Suprapubic skin (tissue), 4 donors: ENCODE measurements at places on chromosomes 5 and 9.

DNA sequence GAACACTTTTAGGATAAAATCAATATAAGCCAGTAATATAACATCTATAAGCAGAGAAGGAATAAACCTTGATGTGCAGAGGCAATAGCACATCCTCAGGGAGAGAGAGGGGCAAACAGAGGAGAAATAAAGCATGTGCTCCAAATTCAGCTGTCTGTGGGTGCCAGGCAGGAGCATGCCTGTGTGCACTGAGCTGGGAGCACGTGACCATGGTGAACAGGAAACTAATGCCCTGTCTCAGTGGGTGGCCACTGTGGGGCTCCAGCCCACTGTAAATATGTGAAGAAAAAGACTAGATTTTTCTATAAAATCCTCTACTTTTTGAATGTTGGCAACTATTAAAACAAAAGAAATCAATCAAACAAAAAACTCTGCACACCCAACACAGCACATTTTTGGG is 55.3 kb downstream of the FYB1 start:
- no peak overlapping the region for H3K4me3 ChIP-seq
- DNase-seq, result no peak
- no peaks in the 10 kb centered on the region for H3K36me3 ChIP-seq
- H3K4me1 ChIP-seq, result no peaks in the 10 kb centered on the region

DNA sequence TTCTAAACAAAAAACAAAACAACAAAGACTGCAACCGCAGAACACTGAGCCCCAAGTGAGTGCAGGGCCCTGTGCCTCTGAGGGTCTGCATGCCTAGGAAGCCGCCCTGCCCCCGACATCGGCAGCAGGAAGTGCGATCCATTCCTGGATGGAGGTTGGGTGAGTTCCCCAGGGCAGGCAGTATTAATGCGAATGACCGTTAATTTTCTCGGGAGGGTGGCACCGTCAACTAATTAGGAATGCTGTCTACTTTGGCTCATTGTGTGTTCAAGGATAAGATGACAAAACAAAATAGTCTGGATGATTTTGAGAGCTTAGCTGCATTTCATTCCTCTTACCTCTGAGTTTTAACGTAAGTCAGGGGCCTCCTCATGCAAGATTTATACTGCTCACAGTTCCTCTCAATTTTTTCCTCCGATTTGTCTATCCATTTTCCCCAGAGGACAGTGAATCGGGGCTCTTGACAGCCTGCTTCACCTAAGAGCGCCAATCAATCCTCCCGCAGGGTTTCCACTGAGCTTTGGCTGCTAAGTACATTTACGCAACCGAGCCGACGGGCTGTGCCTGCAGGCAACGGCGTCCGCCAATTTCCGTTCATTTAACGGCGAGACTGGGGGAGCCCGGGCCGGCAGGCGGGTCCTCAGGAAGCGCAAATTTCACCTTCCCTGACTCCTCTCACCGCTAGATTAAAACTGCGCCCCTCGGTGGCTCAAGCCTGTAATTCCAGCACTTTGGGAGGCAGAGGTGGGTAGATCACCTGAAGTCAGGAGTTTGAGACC is 2.9 kb upstream of the NXNL2 start:
- H3K4me3 ChIP-seq, result no peak overlapping the region
- peaks cover 40% of the 10 kb centered on the region for H3K4me1 ChIP-seq
- DNase-seq, result peak; percentile 69
- H3K36me3 ChIP-seq, result no peaks in the 10 kb centered on the region
- no peak overlapping the region for H3K27ac ChIP-seq
- H3K27me3 ChIP-seq, result peaks cover 7% of the 10 kb centered on the region

GRCh38 chr5:168304349-168304748 is 12.9 kb downstream of the WWC1 start:
- no peak overlapping the region for H3K27ac ChIP-seq
- H3K4me1 ChIP-seq, result peaks cover 8% of the 10 kb centered on the region
- H3K27me3 ChIP-seq, result no peaks in the 10 kb centered on the region
- no peaks in the 10 kb centered on the region for H3K36me3 ChIP-seq

- no peaks in the 10 kb centered on the region for H3K36me3 ChIP-seq
- H3K4me3 ChIP-seq, result no peak overlapping the region
- no peaks in the 10 kb centered on the region for H3K27me3 ChIP-seq
- H3K27ac ChIP-seq, result no peak overlapping the region
Measured at GRCh38 chr5:151592855-151593408, 1.8 kb upstream of the FAT2 start.

DNA sequence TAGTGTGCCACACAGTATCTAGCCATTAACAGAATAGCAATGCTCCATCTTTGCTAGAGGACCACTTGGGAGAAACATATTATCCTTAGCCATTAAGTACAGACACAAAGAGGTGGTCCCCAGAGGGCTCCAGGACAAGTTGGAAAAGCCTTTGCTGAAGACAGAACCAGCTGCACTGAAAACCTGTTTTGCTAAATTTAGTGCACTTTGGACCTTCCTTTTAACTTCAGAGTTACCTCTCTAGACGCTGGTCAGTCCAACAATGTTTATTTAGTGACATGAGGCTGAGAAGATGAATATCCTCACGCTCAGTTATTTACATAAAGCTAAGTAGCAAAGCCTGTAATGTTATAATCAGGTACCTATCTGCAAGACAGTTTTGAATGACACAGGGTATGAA is 265.0 kb upstream of the ZNF608 start:
- no peak overlapping the region for H3K27ac ChIP-seq
- no peak overlapping the region for H3K4me3 ChIP-seq
- DNase-seq, result no peak
- no peaks in the 10 kb centered on the region for H3K36me3 ChIP-seq
- no peaks in the 10 kb centered on the region for H3K27me3 ChIP-seq

- no peak for DNase-seq
- no peaks in the 10 kb centered on the region for H3K36me3 ChIP-seq
- H3K27ac ChIP-seq, result no peak overlapping the region
- no peaks in the 10 kb centered on the region for H3K4me1 ChIP-seq
Measured at GRCh38 chr9:78923966-78924659, 627.2 kb downstream of the PSAT1 start.

DNA sequence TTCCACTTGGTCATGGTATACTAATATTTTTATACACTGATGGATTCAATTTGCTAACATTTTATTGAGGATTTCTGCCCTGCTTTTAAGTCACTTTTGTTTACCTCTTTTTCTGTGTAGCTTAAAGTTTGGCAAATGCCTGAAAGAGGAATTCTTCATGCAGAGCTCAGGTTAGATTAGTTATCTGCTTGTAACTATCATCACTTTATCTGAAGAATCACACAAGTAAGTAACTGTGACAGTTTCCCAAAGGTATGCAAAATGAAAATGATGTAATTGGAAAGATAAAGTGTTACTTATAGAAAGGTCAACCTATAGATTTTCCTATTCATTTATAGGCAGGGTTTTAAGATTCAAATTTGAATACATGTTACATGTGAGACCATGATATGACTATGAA is 188.8 kb upstream of the ACTBL2 start:
- no peaks in the 10 kb centered on the region for H3K27me3 ChIP-seq
- no peak for DNase-seq
- no peak overlapping the region for H3K4me3 ChIP-seq
- H3K4me1 ChIP-seq, result no peaks in the 10 kb centered on the region
- no peaks in the 10 kb centered on the region for H3K36me3 ChIP-seq

DNA sequence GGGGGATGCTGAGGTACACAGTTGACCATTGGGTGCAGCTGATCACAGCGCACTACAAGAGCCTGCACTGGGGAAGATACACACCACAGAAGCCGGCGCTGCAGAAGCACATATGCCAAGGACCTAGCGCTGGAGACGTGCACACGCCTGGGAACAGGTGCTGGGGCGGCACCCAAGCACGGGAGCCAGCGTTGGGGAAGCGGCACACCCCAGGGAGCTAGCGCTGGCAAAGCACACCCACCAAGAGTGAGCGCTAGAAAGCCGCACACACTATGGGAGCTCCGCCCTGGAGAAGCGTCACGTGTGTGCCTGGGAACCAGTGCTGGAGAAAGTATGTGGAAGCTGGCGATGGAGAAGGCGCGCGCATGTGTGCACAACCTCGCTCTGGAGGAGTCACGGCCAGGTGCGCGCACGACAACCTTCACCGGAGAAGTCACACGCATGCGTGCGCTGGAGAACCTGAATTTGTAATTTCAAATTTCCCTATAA is 4.5 kb downstream of the FANCC start:
- H3K4me1 ChIP-seq, result peaks cover 11% of the 10 kb centered on the region
- H3K27me3 ChIP-seq, result no peaks in the 10 kb centered on the region
- H3K27ac ChIP-seq, result no peak overlapping the region

- no peaks in the 10 kb centered on the region for H3K36me3 ChIP-seq
- H3K27me3 ChIP-seq, result no peaks in the 10 kb centered on the region
- H3K4me1 ChIP-seq, result no peaks in the 10 kb centered on the region
- H3K27ac ChIP-seq, result no peak overlapping the region
- H3K4me3 ChIP-seq, result no peak overlapping the region
Measured at GRCh38 chr5:56598941-56599340, 216.4 kb upstream of the MAP3K1 start.

GRCh38 chr5:175658299-175659145 is 651 bp downstream of the HRH2 start:
- peaks cover 14% of the 10 kb centered on the region for H3K4me1 ChIP-seq
- DNase-seq, result no peak
- peaks cover 36% of the 10 kb centered on the region for H3K27me3 ChIP-seq
- peak overlapping the region; percentile 54 for H3K4me3 ChIP-seq
- H3K27ac ChIP-seq, result peak overlapping the region; percentile 51

DNA sequence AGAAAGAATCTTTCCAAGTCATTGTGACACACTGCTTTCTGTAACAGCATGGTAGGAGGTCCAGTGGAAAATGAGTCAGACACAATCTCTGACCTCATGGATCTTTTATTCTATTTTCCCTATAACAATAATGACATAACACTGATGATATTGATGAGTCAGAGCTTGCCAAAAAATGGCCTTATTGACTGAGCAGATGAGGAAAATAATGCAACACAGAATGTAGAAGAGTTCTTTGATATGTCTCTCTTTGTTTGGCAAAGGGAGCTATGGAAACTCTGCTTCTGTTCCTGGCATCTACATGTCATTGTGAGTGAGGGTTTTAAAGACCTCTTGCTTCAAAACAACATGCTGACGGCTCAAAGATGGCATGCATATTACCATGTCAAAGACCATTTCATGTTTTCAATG is 443.1 kb upstream of the ZNF608 start:
- H3K36me3 ChIP-seq, result no peaks in the 10 kb centered on the region
- no peaks in the 10 kb centered on the region for H3K4me1 ChIP-seq
- H3K27me3 ChIP-seq, result no peaks in the 10 kb centered on the region
- no peak overlapping the region for H3K4me3 ChIP-seq
- no peak for DNase-seq

DNA sequence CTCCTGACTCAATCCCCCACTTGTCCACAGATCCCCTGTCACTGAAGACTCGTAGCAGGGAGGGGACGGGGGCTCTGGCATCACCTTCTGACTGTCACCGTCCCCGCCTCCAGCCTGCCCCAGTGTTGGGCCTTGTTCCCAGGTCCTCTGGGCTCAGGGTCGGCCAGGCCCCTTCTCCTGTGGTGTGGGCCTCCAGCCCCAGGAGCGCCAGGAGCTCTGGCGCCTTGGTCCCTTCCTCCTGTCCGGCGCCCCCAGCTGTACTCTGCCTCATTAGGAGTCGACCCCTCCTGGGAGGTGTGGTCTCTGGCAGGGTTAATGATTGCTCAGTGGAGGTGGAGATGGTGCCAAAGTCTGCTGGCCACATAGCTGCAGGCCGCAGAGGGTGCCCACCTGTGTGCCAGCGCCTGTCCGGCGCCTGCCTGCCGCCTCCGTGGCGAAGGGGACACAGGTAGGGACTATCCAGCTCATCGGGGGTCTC is at the start of gene CDHR2:
Gene CDHR2 (plus strand): TSS at position 376 of the 478 bp plus-strand sequence. CDS start 16,011 bp downstream, outside the sequence.
- DNase-seq, result no peak
- no peak within 1 kb of the TSS for H3K4me3 ChIP-seq
- H3K4me1 ChIP-seq, result peaks cover 2% of the 10 kb centered on the region
- H3K27ac ChIP-seq, result no peak within 1 kb of the TSS

DNA sequence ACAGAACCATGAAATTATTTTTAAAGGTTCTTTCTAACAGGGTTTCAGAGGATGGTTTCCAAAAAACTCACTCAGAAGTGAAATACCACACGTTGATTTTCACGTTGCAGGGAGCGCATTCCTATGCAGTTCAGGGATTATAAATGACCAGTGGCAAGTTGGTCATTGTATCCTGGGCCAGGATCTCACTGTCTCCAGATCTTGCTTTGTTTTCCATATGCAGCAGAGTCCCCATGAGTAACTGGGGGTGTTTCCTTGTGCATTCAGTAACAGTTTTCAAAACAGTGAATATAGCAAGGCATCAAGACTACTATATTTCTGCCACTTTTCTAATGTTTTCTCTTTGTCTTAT is 1064.9 kb upstream of the DMAC1 start:
- no peak overlapping the region for H3K4me3 ChIP-seq
- no peak for DNase-seq
- no peaks in the 10 kb centered on the region for H3K36me3 ChIP-seq
- no peak overlapping the region for H3K27ac ChIP-seq

DNA sequence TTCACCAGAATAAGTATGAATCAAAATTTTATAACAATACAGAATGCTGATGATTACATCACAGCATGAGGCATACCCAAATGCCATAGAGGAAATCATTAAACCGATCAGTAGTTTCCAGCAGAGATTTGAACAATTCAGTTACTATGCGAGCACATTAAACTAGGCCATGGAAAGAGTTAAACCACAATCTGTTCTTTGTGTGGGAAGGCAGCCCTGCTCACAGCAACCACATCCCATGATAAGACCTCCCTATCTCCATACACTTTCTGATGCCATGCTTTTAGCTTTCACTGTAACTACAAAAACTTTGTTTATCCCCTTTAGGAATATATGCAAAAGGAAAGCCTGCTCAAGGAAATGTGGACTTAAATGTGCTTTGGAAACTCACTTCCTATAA is 4.5 kb downstream of the NFIB start:
- H3K36me3 ChIP-seq, result no peaks in the 10 kb centered on the region
- H3K27ac ChIP-seq, result peak overlapping the region; percentile 25
- DNase-seq, result no peak
- H3K27me3 ChIP-seq, result no peaks in the 10 kb centered on the region

DNA sequence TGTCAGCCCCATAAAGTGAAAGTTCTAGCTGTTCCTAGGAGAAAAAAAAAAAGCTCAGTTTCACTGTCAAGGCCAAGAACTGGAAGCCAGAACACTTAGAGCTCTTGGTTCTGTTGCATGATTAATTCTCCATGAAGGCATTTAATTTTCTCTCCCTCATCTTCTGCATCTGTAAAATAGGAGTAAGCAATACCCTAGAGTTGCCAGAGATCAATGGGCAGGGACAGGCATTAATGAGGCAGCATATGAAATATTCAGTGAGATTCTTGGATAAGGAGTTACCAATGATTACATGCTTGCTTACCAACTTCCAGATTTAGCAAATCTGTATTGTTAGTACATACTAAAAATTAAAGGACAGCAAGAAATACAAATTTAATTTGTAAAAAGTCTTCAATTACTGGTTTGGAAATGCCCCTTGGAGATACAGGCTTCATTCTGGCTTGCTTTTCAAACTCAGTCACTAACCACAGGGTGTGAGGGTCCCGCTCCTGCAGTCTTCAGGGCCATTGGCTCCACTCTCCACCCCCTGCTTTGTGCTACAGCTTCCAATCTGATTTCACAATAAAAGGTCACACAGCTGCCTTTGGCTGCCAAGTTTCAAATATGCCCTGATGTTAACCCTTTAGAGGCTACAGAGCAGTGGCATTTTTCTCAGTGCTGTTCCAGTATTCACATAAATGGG is 624.6 kb downstream of the BNC2 start:
- DNase-seq, result no peak
- H3K4me3 ChIP-seq, result no peak overlapping the region
- H3K27ac ChIP-seq, result peak overlapping the region; percentile 37
- H3K4me1 ChIP-seq, result peaks cover 9% of the 10 kb centered on the region

GRCh38 chr9:34097865-34098264 is 28.6 kb downstream of the DCAF12 start:
- no peak overlapping the region for H3K27ac ChIP-seq
- no peak for DNase-seq
- H3K4me3 ChIP-seq, result no peak overlapping the region
- peaks cover 96% of the 10 kb centered on the region for H3K36me3 ChIP-seq
- H3K27me3 ChIP-seq, result no peaks in the 10 kb centered on the region
- no peaks in the 10 kb centered on the region for H3K4me1 ChIP-seq
